Umbilical cord (tissue), 2 donors: ENCODE measurements at places on chromosomes 1 and 21. TPM values are rescaled to one million over a fixed set of nuclear protein-coding genes. Genes with fewer than 3 reads are reported as not detected.

GRCh38 chr1:58893257-58893869 lies 109.5 kb upstream of the JUN start:
- DNase-seq: peak; percentile 70

DNA sequence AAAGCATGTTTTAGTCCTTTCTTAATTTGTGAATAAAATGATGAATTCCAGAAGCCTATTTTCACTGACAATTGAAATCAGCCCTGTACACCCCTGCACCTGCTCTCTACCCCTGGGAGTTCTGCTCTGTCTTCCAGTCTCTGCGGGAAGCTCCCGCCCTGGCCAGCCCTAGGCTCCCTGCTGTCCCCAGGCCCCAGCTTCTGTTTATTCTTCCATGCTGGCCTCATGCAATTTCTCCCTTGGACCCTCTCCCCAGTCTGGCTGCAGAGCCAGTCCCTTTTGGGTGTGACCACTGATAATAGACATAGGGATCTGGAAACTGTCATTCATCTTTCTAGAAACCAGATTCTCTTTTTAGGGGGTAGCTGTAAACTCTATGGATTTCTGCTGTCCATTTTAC lies 258.6 kb downstream of the GRIK3 start:
- DNase-seq: no peak

DNA sequence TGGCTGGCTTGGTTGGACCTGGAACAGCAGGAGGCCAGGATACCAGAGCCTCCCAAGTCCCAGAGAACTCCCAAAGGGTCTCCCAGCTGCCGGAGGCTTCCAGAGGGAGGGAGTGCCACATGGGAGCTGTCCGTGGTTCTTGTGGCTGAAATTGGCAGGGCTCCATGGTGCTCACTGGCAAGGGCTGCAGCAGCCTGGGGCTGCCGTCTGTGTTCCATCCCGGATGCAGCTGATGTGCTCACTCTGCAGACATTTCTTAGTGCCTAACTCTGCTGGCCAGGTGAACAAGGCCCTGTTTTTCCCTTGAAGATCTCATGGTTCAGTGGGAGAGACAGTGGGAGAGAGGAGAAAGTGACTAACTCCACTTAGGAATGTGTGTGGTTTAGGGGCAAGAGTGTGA lies 261.1 kb downstream of the CAMTA1 start:
- DNase-seq: peak; percentile 76

DNA sequence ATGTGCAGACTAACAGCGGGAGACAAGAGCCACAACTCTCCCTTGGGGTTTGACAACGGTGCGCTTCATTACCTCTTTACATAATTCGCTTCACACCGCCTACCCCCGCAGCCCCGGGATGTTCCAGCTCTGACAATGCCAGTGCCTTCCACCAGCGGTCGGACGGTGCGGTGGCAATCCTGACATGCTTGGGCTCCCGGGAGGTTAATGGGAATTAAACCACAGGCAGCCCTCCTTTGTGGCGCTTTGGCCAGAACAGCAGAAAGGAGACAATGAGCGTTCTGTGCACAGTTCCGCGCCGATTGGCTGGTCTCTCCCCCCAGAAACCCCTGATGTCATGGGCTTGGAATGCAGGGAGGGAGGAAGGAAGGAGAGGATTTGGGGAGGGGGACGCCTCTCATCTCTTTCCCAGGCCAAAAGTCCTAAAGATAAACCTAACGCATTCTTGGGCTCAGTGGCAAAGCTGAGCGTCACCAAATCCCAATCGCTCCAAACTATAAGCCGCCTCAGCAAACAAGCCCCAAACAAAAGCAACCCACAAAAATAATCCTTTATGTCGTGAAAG lies 1.3 kb downstream of the CNN3 start:
- peak; percentile 95 for DNase-seq

DNA sequence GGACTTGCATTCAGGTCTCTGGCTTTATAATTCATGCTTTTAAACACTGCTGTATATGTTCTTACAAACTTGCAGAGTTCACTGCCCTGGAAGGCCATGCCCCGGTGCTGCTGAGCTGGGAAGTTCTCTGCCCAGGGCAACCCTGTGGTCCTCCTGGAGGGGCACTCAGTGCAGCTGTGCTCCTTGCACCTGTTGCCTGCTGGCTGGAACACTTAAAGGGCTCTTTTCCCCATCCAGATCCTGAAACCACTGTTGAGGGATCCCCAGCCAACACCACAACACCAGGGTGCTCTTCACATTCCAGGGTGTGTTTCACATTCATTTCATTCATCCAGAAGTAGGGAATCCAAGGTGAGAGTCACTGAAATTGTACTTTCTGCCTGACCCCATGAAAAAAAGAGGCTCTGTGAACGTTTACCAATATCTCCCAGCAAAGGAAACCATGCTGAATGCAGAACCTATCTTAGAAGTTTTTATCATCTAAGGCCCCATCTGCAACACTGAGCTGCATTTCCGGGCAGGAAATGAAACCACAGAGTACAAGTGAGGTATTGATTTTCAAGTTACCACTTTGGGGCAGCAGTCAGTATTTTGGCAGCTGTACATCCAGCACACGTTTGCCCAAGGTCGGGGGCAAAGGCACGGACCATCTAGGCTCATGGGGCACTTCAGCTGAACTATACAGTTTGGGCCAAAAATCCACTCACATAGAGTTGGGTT lies 16.4 kb upstream of the KIAA0040 start:
- no peak for DNase-seq

DNA sequence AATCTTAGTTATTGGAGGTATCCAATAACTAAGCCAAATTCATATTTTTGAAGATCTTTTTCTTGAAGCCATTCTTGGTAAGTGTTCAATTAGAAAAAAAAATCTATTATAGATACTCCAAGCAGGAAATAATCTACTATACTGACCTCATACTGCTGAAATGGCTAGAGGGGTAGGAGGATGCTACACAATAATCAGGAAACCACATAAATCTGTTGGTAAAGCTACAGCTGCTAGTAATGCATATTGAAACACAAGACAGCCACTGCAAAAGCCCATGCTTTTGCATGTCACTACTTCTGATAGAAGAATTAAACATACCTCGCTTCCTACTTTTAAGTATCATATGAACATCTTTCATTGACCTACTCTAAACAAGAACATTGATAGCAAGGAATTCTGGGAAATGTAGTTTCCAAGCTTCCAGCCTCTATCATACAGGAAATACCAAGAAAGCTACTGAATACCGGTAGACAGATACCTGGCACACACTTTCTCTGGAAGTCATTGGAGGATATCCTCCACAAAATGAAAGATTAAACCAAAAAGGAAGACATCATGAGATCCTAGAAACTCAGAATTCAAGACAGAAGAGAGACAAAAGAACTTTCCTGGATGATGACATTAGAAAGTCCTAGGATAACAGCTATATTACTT lies 103.0 kb upstream of the VAV3 start:
- DNase-seq: no peak

CFHR1 gene
- 5.5 TPM for total RNA-seq

DNA sequence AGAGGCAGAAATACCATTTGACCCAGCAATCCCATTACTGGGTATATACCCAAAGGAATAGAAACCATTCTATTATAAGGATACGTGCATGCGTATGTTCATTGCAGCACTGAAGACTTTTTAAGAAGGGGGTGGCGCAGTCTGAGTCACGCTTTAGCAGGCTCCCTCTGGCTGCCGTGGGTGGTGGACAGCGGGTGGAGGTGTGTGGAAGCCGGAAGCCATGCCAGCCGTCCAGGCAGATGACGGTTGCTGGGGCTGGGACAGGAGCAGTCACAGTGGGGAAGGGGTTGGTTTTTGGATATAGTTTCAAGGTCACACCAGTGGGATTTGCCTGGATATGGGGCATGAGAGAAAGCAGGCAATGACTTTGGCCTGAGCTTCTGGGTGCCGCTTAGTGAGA lies 270.5 kb downstream of the GRIK3 start:
- no peak for DNase-seq

MSH4 gene
- 0.24 TPM for total RNA-seq

UBXN10 gene
- total RNA-seq: 0.48 TPM

FCRLB gene
- total RNA-seq: not detected

KIF14 gene
- 1.2 TPM for total RNA-seq

CELSR2 gene
- 2.6 TPM for total RNA-seq

GRCh38 chr1:232162001-232162400 lies 467.9 kb downstream of the SIPA1L2 start:
- no peak for DNase-seq

DNA sequence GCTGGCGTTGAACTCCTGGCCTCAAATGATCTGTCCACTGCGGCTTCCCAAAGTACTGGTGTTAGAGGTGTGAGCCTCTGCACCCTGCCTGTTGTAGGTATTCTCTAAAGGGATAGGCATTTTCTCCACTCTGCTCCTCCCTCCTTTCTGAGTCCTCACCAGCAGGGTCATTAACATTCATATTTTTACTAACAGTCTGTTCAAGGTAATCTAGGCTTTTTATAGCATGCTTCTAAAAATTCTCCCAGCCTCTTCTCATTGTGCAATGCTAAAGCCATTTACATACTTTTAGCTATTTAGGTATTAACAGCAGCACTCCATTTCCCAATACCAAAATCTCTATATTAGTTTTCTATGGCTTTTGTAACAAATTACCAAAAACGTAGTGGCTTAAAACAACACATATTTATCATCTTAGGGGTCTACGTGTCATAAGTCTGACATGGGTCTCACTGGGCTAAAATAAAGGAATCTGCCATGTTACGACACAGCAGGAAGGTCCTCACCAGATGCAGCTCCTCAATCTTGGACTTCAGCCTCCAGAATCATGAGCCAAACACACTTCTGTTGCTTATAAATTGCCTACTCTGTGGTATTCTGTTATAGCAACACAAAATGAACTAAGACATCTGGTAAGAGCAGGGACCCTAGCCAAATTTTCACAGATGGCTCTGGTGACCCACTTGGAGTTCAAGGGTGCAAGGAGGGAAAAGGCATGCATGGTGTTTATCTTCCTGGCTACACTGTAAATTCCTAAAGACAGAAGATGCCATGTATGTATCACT lies 2.9 kb upstream of the SLC2A7 start:
- DNase-seq: peak; percentile 10

DNA sequence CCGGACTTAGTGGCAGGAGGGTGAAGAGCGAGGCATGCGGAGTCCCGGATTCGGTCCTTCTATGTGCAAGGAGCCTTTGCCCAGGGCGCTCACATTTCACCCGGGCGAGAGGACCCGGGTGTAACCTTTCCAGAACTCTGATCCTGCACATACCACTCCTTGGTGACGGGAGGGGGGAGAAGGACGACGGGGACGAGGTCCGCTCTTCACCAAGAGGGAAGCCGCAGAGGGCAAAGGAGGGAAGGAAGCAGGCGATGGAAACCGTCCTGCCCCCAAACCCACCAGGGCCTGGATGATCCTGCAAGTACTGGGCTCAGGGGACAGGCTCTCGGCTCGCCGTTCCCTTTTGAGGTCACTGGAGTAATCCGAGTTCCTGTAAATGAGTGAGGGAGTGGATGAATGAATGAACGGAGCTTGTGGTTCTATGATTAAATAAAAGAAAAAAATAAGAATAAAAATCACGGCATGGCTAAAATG lies 993 bp downstream of the SYPL2 start:
- no peak for DNase-seq

- no peak for DNase-seq
Measured at GRCh38 chr1:209621286-209621685, 30.9 kb downstream of the LAMB3 start.

GRCh38 chr21:25834381-25834780 lies 99.6 kb downstream of the GABPA start:
- peak; percentile 55 for DNase-seq

SUMO3 gene
- total RNA-seq: 49.4 TPM

- DNase-seq: no peak
Measured at GRCh38 chr1:208410409-208410808, 166.2 kb upstream of the PLXNA2 start.

DNA sequence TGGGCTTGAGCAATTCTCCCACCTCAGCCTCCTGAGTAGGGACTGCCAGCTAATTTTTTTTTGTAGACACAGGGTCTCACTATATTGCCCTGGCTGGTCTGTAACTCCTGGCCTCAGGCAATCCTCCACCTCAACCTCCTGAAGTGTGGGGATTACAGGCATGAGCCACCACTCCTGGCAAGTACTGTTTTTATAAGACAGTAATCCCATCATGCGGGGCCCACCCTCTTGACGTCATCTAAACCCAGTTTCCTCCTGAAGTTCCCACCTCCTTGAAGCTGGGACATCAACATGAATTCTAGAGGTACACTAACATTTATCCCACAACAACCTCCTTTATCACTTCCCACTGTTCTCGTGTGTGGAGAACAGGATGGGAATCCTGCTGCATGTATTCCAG lies 104.7 kb downstream of the SPATA46 start:
- no peak for DNase-seq

- DNase-seq: no peak
Measured at GRCh38 chr1:170218257-170218650, 72.5 kb downstream of the NTMT2 start.

STPG1 gene
- total RNA-seq: 14.7 TPM

DNA sequence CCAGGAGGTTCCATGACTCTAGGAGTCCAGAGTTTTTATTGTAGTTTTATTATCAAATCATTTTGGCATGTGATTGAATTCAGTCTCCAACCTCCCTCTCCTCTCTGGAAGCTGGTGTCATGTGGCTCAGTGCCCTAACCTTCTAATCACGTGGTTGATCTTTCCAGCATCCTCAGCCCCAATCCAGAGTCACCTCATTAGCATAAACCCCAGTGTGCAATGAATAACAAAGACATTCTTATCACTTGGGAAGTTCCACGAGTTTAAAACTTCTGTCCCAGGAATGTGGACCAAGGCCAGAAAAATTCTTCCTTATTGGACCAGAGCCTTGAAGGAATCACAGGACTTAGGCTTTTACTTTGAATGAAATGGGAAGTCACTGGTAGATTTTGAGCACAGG lies 52.2 kb downstream of the KIRREL1 start:
- DNase-seq: peak; percentile 73

DNA sequence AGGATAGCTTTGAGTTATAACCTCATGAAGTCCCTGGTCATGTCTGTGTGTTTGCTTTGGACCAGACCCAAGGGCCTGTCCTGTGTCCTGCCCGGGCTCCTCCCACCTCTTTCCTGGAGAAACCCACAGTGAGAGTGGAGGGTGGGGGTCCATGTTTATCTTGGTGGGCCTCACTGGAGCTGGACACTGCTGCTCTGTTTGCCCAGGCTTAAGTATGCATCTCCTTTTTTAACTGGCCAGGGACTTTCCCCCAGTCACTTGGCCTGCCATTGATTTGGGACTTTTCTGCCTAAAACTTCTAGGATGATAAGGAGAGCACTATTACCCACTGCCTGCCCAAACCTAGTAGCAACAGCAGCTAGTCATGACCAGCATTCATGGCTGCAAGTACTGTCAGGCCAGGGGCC lies 49.8 kb downstream of the DDR2 start:
- DNase-seq: no peak

DNA sequence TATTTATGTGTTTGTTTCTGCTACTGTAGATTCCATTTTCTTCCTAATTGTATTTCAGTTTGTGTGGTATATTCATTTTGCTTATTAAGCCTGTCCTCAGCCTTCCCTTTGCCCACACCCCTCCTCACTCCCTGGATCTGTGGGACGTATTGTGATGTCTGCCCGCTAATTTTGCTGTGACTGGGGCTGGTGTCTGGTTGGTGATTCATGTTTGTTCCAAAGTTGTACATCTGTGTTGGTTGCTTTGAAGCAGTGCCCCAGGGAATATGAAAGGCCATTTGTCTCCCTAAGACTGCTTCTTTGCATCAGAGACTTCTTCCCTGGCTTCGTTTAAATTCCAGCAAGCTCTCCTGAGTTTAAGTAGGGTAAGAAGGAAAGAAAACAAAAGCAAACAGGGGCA lies 289.5 kb upstream of the SGIP1 start:
- no peak for DNase-seq

PROK1 gene
- total RNA-seq: not detected

FGR gene
- total RNA-seq: 0.96 TPM
